ENCODE measurements at places on chromosomes 5 and 9.

DNA sequence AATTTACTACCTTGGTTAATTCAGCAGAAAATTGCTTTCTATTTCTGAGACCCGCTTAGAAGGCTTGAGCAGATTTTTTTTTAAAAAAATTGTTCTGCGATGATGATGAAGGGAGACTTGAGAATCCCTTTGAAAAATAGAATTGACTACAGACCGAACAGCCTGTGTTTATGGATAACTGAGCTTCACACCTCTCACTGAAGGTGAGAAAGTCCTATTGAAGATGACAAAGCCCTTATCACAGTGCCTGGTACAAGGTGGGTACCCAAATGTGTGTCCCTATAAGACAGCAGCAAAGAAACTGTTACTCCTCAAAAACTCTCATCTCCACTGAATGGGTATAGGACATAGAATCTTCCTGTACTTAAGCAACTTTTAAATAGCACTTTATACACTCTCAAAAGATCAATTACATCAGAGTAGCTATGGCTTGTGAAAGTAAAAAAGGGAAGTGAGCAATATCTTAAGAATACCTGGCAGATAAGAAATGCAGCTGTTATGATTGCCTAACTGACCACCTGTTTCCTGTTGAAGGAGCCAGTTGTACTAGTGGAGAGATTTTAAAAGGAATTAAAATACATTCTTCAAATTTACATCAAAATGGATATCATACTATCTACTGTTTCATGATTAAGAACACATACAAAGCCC, 419.7 kb downstream of the CHSY3 start:
- no peak for DNase-seq

GRCh38 chr9:70859694-70860093, 261.7 kb downstream of the TRPM3 start:
- no peak for DNase-seq

GRCh38 chr9:87381050-87381711, 116.5 kb upstream of the DAPK1 start:
- DNase-seq: peak; percentile 80

DNA sequence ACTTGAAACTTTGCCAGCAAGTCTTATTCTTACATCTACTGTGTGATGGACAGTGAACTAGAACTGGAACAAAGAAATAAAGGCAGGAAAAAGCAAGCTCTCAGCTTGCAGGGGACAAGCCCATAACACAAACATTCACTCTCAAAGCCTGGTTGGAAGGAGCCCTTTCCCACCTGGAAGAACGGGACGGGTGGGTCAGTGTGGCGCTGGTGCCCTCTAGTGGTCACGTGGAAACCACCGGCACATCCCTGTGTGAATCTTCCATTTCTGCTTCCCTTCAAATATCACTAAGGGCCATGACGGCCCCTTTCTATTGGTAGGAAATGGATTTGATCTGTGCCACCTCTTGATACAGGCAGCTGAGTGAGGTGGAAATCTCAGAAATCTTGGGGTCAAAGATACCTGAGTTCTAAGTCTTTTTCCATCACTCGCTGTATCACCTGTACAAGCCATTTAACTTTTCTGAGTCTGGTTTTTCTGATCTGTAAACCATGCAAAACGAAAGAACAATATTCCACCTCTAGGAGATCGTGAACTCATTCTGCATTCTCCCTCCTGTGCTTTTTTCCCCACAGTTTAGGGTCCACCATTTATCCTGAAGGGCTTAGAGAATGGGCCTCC, 211.6 kb downstream of the MSX2 start:
- DNase-seq: no peak

DNA sequence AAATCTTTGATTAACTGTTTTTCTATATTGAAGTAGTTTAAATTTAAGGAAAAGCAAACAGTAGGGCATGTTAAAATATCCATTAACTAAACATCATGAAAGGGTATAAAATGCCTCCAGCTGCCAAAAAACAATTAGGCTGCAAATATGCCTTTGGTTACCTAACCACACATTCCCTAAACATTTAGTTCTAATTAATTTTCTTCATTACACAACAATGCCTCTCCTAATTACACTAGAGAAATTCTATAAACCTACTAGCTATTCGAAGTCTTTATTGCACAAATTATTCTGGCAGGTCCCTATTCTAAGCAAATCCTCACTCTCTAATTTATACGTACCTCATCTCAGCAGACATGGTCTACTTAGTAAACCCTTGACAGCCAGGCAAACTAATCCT, 37.4 kb downstream of the MAT2B start:
- DNase-seq: no peak

DNA sequence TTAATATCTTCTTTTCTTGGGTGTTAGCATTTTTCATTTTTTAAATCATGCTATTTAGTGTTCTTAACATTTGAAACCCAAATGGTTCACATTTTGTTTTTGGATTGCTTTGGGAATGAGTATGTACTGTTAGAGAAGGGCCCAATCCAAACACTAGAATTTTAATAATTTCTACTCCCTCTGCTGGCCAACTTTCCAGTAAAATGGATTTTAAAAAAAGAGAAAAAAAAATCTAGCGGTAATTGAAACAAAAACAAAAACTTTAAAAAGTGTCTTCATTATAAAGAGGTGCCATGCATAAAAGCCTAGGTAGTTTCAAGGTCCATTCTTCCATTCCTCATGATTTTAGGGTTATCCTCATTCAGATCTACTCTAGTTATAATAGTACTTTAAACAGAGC, 32.1 kb upstream of the RICTOR start:
- no peak for DNase-seq

DNA sequence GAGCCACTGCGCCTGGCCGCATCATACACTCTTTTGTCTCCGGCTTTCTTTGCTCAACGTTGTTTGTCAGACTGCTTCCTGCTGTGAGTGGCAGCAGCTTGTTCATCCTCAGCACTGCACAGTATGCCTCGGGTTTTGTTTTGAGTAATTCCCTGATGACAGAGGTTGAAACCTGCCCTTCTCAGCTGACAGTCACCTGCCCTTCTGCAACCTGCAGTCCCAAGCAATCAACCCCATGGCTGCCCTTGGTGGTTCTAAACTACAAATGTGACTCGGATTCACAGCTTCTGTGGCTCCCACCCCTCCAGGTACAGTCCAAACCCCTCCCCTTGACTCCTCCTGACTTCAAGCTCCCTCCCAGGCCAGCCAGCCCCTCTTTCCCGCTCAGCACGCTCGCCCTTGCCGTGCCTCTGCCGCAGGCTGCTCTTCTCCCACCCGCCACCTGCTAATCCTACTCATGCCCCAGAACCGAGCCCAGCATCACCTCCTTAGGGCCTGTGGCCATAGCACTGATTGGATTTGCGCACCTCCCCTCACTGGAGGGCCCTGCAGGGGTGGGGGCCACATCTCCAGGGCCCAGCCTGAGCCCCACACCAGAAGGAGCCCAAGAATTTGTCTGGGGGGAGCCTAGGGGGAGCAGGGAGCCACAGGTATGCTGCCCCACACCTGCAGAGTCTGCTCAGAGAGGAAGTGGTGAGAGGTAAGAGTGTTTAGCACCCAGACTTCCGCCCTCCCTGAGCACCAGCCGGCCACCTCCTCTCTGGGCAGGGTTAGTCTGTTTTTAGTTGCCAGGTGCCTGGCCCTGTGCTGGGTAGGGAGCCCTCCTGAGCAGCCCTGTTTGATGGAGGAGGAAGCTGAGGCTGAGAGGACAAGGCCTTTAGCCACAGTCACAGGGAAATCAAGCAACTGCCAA, 10.1 kb downstream of the EEIG1 start:
- no peak for DNase-seq

DNA sequence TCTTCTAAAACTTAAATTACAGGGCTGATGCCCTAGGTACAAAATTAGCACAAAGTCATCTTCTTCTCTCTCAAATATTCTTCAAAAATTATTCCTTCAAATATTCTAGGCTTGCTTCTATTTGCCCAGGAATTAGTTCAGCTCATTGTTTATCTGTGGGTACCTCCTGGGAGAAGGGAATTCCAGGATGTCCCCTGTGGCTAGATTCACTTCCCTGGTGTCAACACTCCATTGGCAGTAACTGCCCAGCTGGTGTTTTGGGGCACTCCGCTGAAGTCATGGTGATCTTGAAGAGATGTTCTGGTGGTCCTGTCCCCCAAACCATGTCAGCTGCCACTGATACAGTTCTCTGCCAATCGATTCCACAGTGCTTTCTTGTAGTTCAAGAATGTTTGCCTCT, 26.2 kb upstream of the TGFBR1 start:
- no peak for DNase-seq

GRCh38 chr9:99336531-99336930, 114.4 kb downstream of the SEC61B start:
- DNase-seq: no peak

DNA sequence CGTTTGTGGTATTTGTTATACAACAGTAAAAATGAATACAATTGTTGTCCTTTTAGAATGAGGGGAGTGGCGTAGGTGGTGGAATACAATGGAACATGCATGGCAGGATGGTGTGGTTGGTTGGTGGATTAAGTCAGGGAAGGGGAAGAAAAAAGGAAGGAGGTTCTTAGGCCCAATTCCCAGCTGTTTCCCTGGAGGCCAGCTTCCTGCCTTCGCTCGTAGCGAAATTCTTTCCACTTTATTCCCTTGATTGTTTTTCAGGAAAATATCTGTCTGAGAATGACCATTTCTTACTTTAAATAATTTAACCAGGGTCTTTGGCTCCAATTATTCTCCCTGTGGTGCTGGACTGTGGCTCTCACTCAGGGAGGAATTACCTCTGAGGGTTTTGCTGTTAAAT, 24.1 kb upstream of the DMAC1 start:
- no peak for DNase-seq

DNA sequence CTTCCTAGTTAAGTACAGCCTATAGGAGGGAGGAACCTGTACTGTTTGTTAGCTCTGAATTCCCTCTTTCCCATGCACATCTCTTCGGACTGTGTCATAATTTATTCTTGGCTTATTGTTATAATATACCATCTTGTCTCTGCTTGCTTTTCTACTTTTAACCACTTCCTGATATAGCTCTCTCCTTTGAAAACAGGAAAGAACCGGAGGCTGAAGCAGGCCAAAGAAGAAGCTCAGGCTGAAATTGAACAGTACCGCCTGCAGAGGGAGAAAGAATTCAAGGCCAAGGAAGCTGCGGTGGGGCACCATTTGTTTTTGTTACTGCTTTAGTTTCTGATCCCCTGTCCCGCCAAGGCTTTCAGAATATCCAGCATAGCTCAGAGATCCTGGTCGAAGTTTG, 4.8 kb downstream of the ATP6V1G1 start:
- DNase-seq: no peak

GRCh38 chr5:125043781-125044391, 297.4 kb upstream of the ZNF608 start:
- peak; percentile 67 for DNase-seq

- DNase-seq: no peak
These were observed 8.9 kb downstream of the CERCAM start for GRCh38 chr9:128429513-128430086.

- DNase-seq: no peak
These were observed 8.5 kb upstream of the GPR150 start for GRCh38 chr5:95611396-95611795.

DNA sequence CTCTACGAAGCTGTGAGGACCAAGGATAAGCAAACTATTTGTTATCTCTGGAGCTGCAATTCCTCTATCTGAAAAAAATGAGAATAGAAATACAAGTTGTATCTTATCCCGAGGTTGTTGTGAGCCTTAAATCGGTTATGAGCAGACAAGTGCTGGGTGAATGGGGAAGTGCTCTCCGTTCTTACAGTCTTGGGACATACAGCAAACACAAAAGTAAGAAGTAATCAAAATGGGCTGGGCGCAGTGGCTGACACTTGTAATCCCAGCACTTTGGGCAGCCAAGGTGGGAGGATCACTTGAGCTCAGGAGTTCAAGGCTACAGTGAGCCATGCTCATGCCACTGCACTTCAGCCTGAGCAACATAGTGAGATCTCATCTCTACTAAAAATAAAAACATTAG, 31.7 kb downstream of the ITK start:
- no peak for DNase-seq

DNA sequence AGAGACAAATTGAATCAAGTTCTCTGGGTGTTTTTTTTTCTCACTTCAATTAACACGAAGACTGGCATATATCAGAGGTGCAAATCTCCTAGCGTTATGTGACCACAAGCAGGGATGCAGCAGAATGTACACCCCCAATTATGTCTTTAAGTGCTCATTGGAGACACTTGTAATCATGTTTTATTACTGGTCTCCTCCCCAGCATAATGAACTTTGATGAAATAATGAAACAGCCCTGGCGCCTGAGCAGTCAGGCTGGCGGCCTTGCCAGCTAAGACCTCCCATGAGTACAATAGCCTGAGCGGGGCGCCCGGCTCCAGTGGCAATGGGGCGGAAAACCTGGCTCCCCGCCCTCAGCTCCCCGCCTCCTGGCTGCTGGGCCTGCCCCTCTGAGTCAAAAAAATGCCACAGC, 209.4 kb upstream of the MSX2 start:
- no peak for DNase-seq

DNA sequence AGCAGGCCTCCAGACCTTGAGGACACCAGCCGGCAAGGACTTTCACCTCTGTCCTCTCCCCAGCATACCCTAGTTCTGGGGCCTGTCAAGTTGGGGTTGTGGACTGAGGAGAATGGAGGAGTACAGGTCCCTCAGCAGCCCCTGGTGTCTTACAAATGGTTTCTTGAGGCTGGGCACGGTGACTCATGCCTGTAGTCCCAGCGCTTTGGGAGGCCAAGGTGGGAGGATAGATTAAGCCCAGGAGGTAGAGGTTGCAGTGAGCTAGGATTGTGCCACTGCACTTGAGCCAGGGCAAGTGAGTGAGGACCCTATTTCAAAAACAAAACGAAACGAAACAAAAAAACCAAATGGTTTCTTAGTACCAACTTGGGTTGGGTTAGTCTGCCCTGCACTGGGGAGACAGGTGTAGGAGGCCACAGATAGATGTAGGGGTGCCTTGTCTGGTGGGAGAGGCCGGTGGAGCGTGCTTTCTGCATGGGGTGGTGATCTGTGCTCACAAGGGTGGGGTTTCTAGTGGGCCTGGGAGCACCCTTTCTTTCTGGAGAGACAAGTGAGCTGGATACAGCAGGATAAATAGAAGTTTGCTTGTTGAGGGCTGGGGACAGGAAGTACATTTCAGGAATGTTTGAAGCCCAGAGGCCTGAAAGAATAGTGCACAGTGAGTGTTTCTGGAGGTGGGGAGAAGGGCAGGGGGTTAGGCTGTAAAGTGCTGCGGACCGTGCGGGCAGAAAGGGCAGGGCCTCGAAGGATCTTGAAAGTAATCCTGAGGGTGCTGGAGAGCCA, 37.7 kb upstream of the PSD2 start:
- DNase-seq: no peak

GRCh38 chr5:151023651-151024050, 3.3 kb downstream of the GPX3 start:
- no peak for DNase-seq

GRCh38 chr5:18546591-18546990, 912.3 kb downstream of the TAF11L14 start:
- DNase-seq: no peak
